GM04503 (cell line): ENCODE measurements at places on chromosomes 13 and 19.
A peak's percentile ranks its signal among the peaks of the same experiment; 100 is the strongest.

- no peak for DNase-seq
Observed at GRCh38 chr13:36029166-36029565, 102.0 kb downstream of the DCLK1 start.

DNA sequence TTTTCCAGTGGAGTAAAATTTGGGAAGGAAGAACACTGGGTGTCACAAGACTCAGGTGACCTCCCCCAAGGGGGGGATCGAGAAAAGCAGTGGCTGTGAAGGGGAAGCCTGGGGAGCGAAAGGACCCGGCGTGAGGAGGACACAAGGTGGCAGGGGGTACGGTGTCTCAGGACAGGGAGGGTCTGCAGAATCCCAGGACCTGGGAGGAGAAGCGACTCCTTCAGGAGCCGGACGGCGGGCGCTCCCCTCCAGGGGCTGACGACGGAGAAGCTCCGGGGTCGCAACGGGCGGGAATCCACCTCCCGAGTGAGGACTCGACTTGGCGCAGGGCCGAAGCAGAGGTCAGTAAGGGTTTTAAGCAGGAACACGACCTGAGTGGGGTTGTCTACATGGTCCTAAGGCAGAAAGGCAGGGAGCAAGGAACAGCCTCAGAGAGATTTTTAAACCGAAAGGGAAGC, 529 bp downstream of the ZNF836 start:
- no peak for DNase-seq

DNA sequence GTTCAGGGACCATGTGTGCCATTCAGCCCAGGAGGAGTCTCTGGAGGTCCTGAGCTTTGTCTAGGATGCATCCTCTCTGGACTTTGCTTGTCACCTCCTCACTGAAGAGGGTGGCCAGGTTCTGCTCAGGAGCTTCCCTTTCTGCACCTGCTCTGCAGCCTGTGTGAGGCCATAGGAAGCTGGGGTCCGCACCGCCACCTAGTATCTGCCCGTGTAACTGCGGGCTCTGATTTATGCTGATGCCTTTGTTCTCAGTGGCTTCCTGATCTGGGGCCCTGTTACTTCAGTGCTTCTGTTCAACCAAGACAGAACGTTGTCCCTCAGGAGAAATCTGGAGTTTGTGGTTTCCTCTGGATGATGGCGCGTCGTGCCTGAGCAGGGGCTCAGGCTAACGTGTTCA, 15.5 kb downstream of the ZNF610 start:
- no peak for DNase-seq

DNA sequence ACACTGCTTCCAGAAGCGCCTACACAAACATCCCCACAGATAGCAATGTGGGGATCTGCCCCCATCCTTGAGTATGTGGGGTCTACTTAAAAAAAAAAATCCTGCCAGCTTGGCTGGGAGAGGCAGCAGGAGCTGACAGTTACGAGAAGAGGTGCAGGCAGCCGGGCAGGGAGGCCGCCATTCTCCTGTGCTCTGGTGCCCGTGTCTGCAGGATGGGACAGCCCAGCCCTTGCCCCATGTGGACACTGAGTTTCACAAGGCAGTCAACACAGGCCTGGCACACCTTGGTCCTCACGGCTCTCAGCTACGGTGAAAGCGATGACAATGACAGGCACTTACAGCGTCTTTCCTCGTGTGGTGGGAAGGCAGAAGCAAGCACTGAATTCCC, 24.0 kb downstream of the MPND start:
- DNase-seq, result no peak

GRCh38 chr19:1122972-1123363, 19.2 kb downstream of the GPX4 start:
- DNase-seq, result no peak

DNA sequence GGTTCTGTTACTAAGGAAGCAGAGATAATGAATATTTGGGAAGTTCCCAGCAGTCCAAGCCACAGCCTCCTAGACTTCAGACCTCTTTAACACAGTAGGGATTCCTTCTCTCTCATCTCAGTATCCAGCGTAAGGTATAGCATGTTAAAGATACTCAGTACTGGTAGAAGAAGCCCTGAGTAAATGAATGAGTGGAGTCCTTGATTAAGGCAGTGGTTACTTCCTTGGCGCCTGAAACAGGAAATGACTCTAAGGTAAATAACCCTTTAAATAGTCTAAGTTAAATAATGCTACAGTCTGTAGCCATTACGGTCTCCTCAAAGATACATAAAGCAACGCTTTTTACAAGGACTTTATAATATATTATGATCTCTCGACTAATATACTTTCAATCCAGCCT, 650.8 kb upstream of the MIR17HG start:
- no peak for DNase-seq

- no peak for DNase-seq
Observed at GRCh38 chr19:50482916-50483315, 6.3 kb upstream of the GARIN5A start.

DNA sequence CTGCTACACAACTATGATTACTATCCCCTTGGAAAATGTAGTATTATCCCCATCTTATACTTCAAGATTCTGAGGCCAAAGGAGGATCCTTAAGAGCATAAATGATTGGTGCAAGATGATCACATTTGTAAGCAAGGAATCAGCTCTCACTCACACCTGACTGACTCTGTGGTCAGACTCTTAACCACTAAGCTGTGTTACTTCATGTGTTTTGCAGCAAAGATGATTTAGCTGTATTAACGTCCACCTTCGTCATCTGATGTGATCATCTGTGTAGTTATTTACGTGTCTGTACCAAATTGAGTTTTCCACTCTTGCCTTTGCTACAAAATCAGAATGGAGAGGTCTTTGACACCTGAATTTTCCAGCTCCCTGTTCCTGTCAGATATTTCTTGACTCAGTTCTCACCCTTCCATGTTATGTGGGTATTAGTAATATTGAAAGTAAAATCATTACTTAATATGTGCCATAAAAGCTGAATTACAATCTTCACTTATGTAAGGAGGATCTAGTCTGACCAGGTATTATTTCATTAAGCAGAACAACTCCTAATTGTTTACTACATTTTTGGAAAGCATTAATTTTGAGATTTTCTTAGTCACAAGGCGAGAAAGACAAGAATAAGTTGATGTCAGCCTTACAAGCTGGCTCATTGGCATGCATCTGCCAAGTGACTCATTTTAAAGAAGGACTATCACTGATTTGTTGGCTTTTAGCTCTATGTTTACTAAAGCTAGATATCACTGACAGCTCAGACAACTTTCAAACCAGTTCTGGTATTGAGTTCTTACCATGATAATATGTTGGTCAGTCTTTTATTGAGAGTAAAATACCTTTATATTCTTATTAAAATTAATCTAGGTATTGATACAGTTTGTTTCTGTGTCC, 1279.8 kb upstream of the PCDH9 start:
- no peak for DNase-seq

- DNase-seq, result no peak
Observed at GRCh38 chr13:48891586-48891985, 84.1 kb upstream of the FNDC3A start.

- no peak for DNase-seq
Observed at GRCh38 chr13:112069061-112069844, 2.3 kb downstream of the SOX1 start.

- no peak for DNase-seq
Observed at GRCh38 chr13:41326661-41327060, 15.6 kb downstream of the NAA16 start.

GRCh38 chr13:75264611-75265010, 217.4 kb downstream of the TBC1D4 start:
- DNase-seq, result no peak

DNA sequence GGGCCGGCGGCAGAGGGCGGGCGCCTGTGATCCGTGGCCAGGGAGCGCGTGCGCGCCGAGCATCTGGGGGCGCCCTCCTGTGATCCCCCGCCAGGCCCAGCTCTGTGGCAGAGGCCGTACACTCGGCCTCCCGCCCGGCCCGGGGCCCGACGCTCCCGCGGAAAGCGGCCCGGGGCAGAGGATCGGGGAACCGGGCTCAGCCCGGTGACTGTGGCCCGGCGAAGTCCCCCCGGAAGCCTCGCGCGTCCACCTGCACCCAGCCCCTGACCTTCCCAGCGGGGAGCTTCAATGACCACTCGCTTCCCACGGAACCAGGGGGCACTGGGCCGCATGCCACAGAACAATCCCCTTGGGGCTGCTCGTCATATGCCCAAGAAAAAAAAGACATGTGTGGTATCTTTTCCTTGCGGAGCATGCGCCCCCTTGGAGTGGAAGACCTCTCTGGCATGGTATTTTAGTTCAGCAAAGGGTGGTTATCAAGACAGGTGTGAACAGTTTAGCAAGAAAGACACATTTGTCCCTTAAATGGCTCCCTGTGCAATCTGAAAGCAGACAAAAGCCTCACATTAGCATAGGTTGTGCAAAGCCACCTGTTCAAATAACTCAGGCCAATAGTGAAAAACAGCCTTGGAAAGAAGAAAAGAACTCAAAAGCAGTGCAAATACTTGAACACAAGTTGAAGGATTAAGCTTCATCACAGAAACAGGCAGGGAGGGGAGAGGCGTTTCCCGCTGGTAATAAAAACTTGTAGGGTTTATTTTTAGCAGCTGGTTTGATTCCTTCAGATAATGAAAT, 290.9 kb upstream of the SOX21 start:
- DNase-seq, result no peak

DNA sequence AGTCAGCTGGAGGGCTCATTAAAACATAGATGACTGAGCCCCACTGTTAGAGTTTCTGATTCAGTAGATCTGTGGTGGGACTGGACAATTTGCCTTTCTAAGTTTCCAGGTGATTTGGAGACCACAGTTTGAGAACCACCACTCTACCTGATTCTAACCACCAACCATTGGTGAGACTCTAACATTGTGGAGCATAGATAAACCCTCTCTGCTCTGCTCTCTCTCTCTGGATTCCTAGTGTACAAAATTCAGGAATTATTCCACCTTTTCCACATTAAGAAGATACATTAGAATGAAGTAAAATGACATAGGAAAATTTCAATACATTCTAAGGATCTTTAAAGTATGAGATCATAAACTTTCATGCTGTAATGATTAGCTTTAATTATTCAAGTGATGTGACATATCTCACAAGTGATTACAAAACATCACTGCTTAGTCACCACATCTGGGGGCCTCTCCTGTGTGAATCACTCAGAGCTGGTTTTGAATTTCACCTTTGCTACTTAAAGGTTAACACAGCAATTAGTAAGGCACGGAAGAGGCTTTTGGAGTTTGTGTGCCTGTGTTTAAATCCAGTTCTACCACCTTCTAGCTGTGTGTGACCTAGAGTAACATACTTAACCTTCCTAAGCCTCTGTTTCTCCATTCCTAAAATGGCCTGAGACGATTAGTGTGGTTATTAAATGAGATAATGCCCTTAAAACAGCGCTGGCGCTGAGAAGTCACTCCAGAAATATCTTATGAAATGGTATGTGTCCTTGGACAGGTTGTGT, 78.5 kb upstream of the NBEA start:
- DNase-seq, result peak; percentile 47

- no peak for DNase-seq
Observed at GRCh38 chr13:111304041-111304544, 16.3 kb upstream of the TEX29 start.

GRCh38 chr19:3098141-3098514, 4.0 kb downstream of the GNA11 start:
- DNase-seq, result no peak

DNA sequence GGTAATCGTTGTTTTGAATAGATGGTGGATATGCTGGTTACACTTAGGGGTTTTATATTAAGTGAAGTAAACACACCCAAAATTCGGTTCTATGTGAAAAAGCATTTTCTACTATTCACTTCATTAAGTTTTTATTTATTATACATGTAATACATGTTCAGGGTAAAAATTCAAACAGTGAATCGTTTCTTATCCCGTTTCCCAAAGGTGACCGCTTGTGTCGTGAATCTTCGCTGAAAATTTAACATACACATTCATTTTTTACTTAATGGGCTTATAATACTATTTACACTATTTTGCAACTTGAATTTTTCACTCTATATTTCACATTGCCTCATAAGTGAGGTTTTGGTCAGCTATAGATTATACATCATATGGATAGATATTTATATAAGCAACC, 24.5 kb downstream of the IPO5 start:
- DNase-seq, result no peak

GRCh38 chr19:32191921-32192320, 153.5 kb upstream of the ZNF507 start:
- DNase-seq, result no peak

GRCh38 chr13:94515374-94515773, 35.9 kb upstream of the DCT start:
- DNase-seq, result no peak

- no peak for DNase-seq
Observed at GRCh38 chr19:17385878-17386611, 8.0 kb downstream of the CCDC194 start.

DNA sequence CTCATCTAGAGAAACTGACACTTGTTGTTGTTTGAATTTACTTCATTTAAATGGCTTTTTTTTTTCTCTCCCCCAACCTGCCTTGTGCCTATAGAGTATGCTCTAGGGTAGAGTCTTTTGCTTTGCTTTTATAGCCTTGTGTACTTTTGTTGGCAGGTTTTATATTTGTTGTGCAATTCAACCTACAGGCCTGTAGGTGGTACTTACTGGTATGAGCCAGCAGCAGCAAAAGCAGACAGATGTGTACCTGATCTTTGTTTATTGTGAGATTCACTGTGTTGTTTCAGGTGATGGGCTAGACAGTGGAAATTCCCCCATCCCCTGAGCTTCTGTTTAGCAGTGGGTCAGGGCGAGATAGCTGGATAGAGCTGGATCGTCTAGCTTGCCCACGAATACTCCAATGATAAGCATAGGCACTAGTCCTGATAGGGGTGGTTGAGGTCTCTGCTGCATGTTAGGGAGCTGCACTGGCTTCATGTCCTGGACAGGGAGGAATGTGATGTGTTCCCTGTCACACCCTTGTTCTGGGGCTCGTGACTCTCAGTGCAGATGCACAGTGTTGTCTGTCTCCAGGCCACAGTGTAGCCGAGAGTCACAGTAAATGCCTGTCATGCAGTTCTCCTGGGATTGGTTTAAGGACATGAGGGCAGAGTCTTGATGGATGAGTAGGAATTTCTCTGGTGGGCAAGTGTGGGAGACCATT, 21.3 kb downstream of the DNAJC3 start:
- DNase-seq, result no peak

DNA sequence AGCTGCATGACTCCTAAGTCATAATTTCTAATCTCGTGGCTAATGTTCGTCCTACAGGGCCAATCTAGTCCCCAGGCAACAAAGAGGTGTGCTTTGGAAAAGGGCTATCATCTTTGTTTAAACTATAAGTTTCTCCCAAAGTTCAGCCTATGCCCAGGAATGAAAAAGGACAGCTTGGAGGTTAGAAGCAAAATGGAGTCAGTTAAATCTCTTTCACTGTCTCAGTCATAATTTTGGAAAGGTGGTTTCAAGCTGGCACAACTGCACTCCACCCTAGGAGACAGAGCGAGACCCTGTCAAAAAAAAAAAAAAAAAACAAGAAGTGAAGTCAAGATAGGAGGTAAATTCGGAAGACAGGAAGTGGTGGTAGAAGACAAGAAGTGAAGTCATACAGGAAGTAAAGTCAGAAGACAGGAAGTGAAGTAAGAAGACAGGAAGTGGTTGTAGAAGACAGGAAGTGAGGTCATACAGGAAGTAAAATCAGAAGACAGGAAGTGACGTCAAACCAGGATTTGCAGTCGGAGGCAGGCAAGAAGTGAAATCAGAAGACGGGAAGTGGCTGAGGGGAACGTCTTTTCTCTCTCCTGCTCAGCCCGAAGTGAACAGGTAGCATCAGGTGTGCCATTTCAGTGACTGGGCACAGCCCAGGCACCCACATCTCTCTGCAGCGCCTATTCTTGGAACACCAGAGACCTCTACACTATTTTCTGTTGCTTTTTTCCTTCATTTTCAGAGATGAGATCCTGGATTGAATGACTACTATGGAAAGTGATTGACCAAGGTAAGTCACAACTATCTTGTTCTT, 32.2 kb downstream of the GP6 start:
- DNase-seq, result no peak
